ENCODE measurements at places on chromosomes 5 and 9.

- no peak for DNase-seq
Observed at GRCh38 chr9:86322973-86323644, 31.1 kb downstream of the TUT7 start.

DNA sequence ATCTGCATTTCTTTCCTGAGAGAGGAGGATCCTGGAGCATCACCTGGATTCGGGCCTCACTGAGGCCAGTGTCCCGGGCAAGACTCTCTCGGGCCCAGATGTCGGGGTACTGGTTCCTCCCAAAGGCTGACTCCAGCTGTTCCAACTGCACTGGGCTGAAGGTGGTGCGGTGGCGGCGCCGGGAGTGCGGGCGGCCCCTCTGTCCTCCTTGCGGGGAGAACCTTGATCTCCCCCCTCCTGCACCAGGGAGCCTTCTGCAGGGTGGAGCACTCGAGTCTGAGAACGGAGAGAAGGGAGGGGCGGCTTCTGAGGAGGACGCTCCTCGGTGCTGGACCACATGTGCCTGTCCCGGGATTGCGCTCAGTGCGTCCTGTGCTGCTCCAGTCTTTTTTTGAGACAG, 2.0 kb downstream of the PROP1 start:
- no peak for DNase-seq

GRCh38 chr9:114258866-114259797, 63.8 kb upstream of the ORM1 start:
- no peak for DNase-seq

DNA sequence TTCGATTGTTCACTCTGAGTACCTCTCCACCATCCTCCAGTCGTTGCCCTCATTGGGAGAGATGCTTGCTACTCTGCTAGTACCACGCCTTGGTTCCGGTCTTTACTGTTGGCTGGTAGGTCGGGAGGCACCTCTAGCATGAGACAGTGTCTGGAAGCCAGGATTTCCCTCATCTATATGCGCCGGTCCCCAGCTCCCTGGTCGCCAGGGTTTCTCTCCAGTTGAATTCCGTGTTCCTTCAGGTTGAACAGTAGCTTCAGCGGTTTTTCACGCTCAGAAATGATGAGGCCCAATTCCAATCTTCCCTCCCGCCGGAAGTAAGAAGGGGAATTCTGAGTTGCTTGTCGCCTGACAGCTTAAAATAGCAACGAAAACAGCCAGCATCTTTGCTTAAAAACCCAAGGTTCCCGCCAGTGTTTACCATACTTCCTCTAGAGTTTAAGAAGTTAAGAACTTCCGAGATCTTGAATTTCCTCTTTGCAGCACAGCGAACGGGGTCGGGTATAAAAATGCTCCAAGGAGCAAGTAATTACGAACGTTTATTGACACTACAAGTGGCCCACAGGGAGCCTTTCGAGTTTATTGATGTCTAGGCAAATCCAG, 1.3 kb upstream of the ST8SIA4 start:
- DNase-seq = no peak

GRCh38 chr9:98228392-98229089, 26.9 kb downstream of the TBC1D2 start:
- DNase-seq = no peak

DNA sequence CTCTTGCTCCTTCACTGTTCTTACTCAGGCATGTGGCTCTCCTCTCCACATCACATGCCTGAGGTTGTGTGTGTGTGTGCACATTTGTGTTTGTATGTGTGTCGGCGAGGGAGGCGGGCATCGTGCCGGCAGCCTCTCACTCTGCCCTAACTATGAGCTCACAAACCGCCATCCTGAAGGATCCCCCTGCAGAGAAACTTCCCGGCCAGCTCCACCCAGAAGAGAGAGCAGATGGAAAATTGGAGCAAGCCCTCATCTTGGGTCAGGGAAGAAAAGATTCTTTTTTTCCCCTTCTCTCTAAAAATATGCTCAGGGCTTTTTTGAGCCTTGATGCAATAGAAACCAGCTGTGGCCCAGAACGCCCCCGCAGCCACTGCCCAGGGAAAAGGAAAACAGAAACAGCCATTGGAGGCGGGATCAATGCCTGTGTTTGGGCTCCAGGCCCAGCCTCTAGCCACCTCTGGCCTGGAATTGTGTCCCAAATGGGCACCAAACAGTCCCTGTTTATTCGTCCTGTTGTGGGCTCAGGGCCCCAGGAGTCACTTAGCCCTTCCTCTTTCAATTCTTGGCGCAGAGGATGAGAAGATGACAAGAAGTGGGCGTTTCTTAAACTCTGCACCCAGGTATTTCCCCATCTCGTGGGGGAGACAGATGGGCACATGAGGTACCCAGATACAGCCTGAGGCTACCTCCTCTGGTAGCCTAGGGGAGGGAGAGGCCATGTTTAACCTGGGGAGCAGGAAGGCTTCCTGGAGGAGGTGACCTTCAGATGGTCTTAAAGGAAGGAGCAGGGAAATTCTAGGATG, 151.5 kb downstream of the RGS3 start:
- no peak for DNase-seq

DNA sequence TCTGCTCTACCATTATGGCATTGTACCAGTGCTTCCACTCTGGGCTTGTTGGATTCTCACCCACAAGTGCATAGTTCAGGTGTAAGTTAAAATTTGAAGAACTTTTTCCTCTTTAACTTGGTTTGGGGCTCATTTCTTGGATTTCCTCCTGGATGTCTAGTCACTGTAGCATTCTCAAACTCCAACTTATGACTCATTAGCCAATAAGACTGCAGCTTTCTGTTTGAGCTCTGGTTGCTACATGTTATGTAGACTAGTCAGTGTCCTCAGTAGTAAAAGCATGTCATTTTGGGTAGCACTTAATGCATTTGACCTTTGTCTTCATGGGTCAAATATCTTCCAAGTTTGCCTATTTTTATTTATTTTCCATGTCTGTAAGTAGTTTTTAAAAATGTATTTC, 790.8 kb downstream of the BRINP1 start:
- DNase-seq = no peak

- DNase-seq = no peak
Observed at GRCh38 chr5:109318455-109319108, 91.2 kb downstream of the PJA2 start.

Data from COR-L47 (cell line).